B cell (primary cell): ENCODE measurements at places on chromosomes 7 and 10. TPM values are rescaled to one million over a fixed set of nuclear protein-coding genes. Genes with fewer than 3 reads are reported as not detected.

ZNF33B gene
- 66.6 and 66.9 TPM in 2 replicates for total RNA-seq

MYO1G gene
- total RNA-seq: 104 and 107 TPM in 2 replicates

ASB10 gene
- total RNA-seq: not detected in 2 replicates

ATOH7 gene
- total RNA-seq: not detected in 2 replicates

OPN4 gene
- not detected in 2 replicates for total RNA-seq

ACSM6 gene
- total RNA-seq: not detected in 2 replicates

ALOX5 gene
- 351 and 354 TPM in 2 replicates for total RNA-seq

RHOBTB1 gene
- total RNA-seq: 0.07 and 1.1 TPM in 2 replicates

DYNC1I1 gene
- total RNA-seq: not detected in 2 replicates

GPR15LG gene
- total RNA-seq: not detected in 2 replicates

CCDC172 gene
- not detected in 2 replicates for total RNA-seq

MMP21 gene
- total RNA-seq: 0.15 TPM in 2 replicates

CTAGE6 gene
- total RNA-seq: 1.9 TPM in 2 replicates

SPDYE1 gene
- total RNA-seq: 0.10 TPM in 1 of 2 replicates, not detected in the other

CDC123 gene
- total RNA-seq: 56.0 and 62.0 TPM in 2 replicates

PPP1R3C gene
- not detected in 2 replicates for total RNA-seq

NKX1-2 gene
- total RNA-seq: not detected in 2 replicates

VPS26A gene
- total RNA-seq: 29.9 and 35.3 TPM in 2 replicates

CALML3 gene
- not detected in 2 replicates for total RNA-seq

MYH16 gene
- total RNA-seq: not detected in 2 replicates

MSS51 gene
- 6.3 and 6.4 TPM in 2 replicates for total RNA-seq

LBX1 gene
- not detected in 2 replicates for total RNA-seq

OAT gene
- 16.9 and 20.1 TPM in 2 replicates for total RNA-seq

POLD2 gene
- total RNA-seq: 86.7 and 91.0 TPM in 2 replicates

INSYN2A gene
- not detected in 2 replicates for total RNA-seq

LEP gene
- not detected in 2 replicates for total RNA-seq

ADAM12 gene
- 0.22 TPM in 2 replicates for total RNA-seq

LMBR1 gene
- total RNA-seq: 85.2 and 99.7 TPM in 2 replicates

PON1 gene
- not detected in 2 replicates for total RNA-seq

TMEM213 gene
- not detected in 2 replicates for total RNA-seq

FKBP9 gene
- 0.39 and 0.52 TPM in 2 replicates for total RNA-seq

VPS50 gene
- total RNA-seq: 54.1 and 55.4 TPM in 2 replicates
